ENCODE measurements at places on chromosomes 16 and 17. TPM values are rescaled to one million over a fixed set of nuclear protein-coding genes. Genes with fewer than 3 reads are reported as not detected.

NAGS gene
- total RNA-seq, result 1.8 TPM

NPIPB2 gene
- total RNA-seq, result 0.65 TPM

DNA sequence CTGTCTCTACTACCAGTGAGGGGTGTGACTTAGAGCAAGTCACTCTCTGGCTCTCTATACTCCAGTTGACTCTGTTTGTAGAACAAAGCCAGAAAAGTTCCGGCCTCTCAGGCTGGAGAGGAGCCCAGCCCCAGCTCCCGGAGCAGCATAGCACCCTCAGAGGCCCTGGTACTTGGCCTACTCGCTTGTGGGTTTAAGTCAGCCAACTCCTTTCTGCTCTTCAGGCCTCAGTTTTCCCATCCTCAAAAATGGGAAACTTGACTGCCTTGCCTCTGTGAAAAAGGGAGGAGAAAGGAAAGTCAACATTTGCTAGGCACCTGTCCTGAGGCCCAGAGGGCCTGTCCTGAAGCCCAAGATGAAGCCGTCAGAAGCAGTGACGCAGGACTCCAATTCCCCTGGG is 1.1 kb downstream of the CHST6 start:
- H3K27ac ChIP-seq, result no peak overlapping the region
- DNase-seq, result no peak
- no peaks in the 10 kb centered on the region for H3K4me1 ChIP-seq
- no peaks in the 10 kb centered on the region for H3K27me3 ChIP-seq
- H3K36me3 ChIP-seq, result no peaks in the 10 kb centered on the region

PNPO gene
- 44.7 TPM for total RNA-seq

DNA sequence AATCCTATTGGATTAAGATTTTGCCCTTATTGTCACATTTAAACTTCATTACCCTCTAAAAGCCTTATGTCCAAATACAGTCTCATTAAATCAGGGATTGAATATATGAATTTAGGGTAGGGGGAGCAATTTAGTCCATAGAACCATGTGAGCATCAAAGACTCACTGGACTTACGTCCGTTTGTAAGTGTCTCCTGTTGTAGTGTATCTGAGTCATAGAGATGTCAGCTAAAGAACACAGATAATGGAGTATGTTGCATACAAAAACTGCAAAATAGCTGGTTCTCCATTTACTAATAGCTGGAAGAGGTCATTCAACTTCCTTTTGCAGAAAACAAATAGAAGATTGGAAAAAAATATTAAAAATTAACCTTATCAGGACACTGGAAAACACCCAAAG is 599.1 kb upstream of the SOX9 start:
- DNase-seq, result peak; percentile 27
- no peak overlapping the region for H3K27ac ChIP-seq
- no peaks in the 10 kb centered on the region for H3K27me3 ChIP-seq
- H3K4me1 ChIP-seq, result peaks cover 19% of the 10 kb centered on the region

Measured in GM23248 (cell line).